ENCODE measurements at places on chromosomes 13 and 19.
A peak's percentile ranks its signal among the peaks of the same experiment; 100 is the strongest.

- no peak for DNase-seq
Observed at GRCh38 chr13:91889641-91890040, 491.2 kb downstream of the GPC5 start.

DNA sequence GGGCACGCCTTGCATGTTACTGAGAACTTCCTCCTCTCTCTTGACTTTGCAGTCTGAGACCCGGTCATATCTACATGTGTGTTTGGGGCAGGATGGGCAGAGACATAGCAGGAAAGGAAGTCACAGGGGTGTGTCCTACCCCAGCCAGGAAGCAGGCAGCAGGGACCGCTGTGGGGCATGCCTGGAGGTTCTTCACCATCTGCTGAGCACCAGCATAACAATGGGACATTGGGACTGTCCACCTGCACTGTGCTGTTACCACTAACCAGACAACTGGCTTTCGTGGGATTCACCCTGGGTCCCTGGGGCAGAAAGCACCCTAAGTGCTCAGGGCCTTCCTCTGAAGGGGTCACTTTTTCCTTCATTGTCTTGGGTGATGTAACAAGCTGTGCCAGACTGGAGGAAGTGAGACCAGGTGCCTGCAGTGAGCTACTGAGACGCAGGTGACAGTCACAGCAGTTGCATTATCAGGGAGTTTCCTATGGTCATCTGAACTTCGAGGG lies 2.6 kb upstream of the HAUS5 start:
- DNase-seq = no peak

- peak; percentile 22 for DNase-seq
Observed at GRCh38 chr13:106230450-106230849, 305.0 kb downstream of the EFNB2 start.

DNA sequence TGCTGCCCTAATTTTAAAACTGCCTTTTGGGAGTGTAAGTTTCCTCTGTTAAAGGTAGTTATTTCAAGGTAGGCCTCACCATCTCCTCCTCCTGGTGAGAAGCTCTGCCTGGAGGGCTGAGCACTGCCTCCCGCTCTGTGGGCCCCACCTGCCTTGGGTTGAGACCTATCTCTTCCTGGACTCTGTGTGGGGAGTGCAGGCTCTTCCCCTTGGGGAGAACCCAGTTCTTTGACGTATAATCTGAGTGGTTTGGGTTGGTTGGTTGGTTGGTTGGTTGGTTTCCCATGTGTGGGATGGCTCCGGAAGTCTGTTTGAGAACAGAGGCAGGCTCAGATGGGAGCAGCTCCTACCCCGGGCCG lies 39.1 kb downstream of the ACTN4 start:
- DNase-seq = no peak

GRCh38 chr19:53432088-53432661 lies 391 bp downstream of the ZNF761 start:
- DNase-seq = peak; percentile 55
